IPS-NIHi11 (cell line): ENCODE measurements at places on chromosomes 3 and 15.

DNA sequence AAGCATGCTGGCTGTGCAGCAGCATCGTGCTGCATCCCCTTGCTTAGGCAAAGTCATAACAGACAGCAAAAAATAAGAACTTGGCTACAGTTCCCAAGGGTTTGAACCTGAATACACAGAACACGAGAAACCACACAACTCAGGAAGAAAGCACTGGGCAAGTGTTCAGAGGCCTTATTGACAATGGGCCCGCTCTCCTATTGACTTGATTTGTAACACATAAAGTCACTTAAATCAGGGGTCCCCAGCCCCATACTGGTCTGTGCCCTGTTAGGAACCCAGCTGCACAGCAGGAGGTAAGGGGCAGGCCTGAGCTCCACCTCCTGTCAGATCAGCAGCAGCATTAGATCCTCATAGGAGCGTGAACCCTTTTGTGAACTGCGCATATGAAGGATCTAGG is 145.1 kb downstream of the LSAMP start:
- DNase-seq, result no peak

- DNase-seq, result no peak
Observed at GRCh38 chr3:149077628-149078027, 8.7 kb downstream of the HLTF start.

DNA sequence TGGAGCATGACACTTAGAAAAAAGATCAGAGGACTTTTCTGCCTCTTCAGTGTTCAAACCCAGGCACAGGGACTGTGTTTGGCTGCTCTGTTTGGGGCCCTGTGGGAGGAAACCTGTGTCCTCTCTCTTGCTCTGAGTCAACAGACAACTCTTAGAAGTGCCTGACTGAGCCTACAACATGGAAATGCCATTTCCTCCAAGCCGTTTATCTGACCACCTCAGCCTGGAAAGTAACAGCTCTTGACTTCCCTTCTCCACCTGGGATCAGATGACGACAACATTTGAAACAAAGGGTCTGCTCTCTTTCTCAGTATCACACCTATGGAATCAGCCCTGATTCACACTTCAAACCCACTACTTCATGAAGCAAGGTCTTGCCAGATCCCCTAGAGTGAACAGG is 91.3 kb upstream of the CTDSPL start:
- DNase-seq, result no peak

DNA sequence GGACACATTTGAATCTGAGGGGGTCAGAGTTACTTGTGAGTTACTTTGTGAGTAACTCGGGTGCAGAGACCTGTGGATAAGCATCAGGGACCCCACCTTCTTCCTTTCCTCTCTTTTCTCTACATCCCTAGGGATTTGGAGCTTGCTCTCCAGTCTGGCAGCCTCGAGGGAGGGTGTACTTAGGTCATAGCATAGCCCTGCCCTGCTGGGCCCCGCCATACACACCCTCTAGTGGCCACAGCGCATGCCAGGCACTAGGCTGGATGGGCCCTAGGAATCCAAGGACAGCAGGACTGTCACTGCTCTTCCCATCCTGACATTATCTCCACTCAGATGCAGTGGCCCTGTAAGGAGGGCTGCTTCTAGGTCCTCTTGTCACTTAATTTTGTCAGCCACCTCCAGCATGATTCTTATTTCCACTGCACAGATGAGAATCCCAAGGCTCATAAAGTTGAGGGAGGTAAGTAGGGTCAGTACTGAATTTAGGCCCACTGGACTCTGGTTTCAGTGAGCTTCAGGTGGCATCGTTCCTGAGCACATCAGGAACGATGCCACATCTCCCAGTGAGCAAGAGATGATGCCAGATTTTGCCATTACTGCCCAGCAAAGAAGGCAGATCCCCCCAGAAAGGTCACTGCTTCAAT is 3.6 kb upstream of the SMAD6 start:
- DNase-seq, result peak; percentile 76

DNA sequence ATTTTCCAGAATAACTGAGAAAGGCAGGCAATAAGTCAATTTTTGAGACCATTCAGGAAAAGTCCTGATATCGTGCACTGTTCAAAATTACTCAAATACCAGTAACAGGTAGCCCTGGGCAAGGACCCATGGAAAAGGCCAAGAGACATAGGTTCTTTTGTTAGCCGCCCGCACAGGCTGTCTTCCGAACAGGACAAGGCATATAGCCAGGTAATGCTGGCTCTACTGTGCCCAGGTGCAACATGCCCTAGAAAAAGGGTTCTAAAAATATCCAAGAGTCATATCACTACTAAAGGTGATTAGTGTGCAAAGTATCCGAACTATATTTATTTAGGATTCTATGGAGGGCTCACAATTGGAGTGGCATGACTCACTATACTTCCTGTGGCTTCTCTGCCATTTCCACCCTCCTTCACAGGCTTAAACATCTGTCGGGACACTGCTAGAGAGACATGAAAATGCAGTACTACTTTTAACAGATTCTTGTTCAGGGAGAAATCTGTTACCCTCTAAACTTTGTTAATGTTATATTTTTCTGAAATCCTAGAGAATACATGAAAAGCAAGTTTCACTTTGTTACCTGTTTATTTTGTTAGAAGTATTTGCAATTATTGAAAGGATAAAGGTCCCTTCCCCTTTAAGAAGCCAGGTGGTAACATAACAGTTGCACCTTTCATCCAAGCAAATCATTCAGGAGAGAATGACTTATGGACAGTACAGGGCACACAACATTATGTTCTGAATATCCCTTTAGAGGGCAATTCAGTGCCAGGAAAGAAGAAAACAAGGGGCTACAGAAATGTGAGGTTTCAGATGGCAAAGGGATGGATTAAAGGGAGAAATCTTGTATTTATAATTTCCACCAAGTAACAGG is 293.3 kb upstream of the THBS1 start:
- no peak for DNase-seq

DNA sequence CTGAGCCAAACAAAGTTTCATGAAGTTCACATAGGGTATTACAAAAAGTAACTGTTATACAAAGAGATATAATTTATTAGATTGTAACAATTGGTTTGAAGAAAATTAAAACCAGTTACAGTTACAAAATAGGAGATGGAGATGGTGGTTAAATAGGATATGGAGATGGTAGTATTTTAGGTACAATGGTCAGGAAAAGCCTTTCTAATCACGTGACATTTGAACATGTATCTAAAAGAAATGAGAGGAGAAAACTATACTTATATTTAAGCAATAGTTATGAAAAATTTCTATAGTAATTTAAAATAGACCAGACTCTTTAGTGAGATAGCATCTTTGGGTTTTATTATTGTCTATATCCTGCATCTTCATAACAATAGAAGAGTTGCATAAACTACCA is 312.9 kb downstream of the RBMS3 start:
- DNase-seq, result no peak

DNA sequence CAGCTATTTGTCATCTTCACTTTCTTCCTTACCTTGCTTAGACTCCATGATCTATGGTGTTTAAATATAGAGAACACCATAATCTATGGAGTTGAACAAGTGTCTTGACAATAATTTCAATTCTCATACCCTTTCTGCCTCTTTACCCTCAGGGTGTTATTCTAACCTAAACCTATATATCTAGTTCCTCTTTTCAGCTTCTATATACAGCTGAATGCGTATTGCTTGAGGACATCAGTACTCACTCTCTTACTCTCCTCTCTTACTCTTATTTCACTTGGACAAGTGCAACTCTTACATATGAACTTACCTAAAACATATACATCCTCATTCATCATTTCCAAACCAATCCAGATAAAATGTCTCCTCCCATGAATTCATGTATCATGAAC is 187.1 kb downstream of the RAP2B start:
- DNase-seq, result no peak

DNA sequence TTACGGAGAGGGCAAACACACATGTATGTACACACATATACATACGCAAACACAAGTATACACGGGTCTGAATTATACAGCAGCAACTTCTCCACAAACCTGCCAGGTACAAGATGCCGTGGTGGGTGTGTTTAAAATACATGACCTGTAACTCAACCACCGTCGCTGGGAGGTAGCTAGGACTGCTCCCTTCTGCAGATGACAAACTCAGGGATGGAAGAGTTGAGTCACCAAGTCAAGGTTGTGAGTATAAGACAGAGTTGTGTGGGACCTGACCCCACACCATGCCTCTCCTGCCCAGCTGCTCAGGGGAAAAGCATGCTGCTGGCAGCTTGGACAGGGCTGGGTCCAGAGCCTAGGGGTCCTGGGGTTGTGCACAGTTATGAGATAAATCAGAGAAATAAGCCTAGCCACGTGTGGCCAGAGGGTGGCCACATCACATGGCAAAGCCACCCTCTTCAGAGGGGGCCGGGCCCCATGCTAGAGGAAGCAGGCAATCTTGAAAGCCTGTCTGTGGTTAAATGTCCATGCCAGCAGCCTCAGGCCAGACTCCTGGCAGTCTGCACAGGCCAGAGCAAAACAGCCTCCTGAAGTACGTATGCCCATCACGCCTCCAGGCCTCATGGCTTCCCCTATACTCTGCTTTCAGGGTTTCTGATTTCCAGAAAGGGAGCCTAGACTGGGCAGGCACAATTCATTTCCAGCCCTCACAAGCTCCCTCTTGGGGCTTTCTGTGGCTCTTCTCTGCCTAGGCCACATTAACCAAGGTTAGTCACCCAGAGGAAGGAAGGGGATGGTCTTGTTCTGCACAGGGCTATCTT is 107.7 kb upstream of the RPL32 start:
- DNase-seq, result no peak

- no peak for DNase-seq
Observed at GRCh38 chr3:9416139-9416780, 18.8 kb downstream of the SETD5 start.

- DNase-seq, result peak; percentile 51
Observed at GRCh38 chr3:122392868-122393844, 9.2 kb downstream of the FAM162A start.
